Cardiac septum (tissue), 1 donor: ENCODE measurements at places on chromosomes 1 and 21.

GRCh38 chr1:7769673-7770412 is 1.3 kb upstream of the VAMP3 start:
- no peak for DNase-seq

GRCh38 chr1:16080422-16081150 is 7.1 kb upstream of the FAM131C start:
- no peak for DNase-seq

GRCh38 chr1:30615816-30616590 is 107.4 kb downstream of the MATN1 start:
- peak; percentile 39 for DNase-seq

- no peak for DNase-seq
Observed at GRCh38 chr21:23887725-23888306, 1719.5 kb downstream of the MRPL39 start.

DNA sequence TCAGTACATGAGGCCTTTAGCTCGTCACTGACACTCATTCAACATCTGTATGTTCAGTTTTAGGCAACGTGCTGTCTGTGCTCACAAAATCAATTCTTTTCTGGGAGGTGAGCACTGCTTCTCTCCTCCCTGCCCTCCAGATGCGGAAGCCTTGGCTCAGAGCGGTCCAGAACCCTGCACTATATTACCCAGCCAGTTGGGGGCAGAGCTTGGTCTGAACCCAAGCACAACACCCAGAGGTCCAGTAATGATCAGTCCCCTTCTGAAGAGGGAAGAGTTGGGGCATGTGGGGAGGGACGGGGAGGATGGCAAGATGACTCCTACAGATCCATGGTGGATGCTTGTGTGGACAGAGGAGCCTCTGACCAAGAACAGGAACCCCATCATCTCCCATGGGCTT is 5.6 kb upstream of the DSCAM start:
- DNase-seq, result no peak

GRCh38 chr1:159473335-159473734 is 33.8 kb downstream of the OR10J1 start:
- DNase-seq, result no peak

DNA sequence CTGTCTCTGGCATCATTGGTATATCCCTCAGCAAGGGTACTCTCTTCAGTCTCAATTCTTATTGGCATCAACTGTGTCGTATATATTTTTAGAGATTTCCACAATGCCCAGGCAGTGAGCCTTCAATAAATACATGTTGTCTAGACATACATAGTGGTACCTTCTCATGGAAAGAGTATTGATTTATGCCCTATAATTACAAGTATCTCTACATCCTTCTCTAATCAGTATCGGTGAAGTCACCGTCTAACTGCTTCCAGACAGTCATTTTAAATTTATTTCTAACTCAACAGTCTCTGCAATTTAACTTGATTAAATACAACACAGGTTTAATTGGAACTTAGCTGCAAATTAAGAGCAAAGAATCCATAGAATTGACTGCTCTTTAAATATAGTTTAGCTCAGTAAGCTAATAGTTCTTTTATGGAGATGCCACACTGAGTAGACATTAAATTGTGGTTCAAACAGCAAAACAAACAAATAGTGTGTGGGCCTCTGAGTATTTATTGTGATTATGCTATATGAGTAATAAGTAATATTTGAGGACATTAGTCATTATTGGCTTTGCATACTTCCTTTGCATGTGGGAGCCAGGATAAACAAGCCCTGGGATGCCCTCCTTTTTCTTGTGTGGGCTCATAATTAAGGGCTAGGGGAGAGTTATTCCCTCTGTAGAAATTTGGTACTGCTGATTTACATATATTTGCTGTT is 126.9 kb upstream of the DUSP10 start:
- no peak for DNase-seq

GRCh38 chr1:233294913-233295236 is 650 bp downstream of the PCNX2 start:
- DNase-seq, result no peak

- no peak for DNase-seq
Observed at GRCh38 chr1:30887485-30888315, 20.9 kb downstream of the SDC3 start.

GRCh38 chr1:210598135-210598652 is 269.5 kb downstream of the HHAT start:
- no peak for DNase-seq

GRCh38 chr1:237104096-237104495 is 62.1 kb downstream of the RYR2 start:
- DNase-seq, result no peak

DNA sequence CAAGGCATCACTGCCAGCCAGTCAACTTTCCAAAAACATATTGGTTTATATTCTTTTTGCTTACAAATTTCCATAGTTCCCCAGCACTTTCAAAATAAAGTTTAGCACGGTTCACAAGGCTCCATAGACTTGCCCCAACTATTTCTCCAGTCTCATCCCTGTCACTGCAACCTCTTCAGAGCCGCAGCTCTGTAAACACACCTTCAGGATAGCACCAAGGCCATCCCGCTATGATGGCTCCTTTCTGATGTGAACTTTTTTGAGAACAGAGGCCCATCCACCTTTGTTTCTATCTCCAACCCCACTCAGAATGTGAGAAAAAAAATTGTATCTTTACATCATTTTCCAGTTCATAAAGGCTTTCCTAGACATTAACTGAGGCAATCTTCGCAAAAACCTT is 26.3 kb downstream of the PGM1 start:
- DNase-seq, result no peak

GRCh38 chr1:65759516-65759915 is 33.2 kb upstream of the PDE4B start:
- DNase-seq, result no peak

DNA sequence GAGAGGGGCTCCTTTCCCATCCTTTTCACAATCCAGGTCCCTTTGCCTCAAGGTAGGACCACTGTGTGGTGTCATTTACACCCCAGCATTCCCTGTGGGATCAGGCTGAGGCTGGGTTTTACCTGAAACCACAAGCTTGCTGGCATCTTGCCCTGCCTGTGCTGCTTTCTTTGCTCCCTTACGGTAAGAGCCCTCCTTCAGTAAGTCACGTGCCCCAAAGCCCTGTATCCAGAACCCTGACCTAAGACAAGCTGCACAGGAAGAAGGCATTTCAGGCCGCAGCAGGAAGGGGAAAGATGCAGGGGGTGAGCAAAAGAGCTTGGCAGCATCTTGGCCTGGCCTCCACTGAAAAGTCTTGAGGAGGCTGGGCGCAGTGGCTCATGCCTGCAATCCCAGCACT is 58.4 kb downstream of the KLHDC7A start:
- peak; percentile 44 for DNase-seq

DNA sequence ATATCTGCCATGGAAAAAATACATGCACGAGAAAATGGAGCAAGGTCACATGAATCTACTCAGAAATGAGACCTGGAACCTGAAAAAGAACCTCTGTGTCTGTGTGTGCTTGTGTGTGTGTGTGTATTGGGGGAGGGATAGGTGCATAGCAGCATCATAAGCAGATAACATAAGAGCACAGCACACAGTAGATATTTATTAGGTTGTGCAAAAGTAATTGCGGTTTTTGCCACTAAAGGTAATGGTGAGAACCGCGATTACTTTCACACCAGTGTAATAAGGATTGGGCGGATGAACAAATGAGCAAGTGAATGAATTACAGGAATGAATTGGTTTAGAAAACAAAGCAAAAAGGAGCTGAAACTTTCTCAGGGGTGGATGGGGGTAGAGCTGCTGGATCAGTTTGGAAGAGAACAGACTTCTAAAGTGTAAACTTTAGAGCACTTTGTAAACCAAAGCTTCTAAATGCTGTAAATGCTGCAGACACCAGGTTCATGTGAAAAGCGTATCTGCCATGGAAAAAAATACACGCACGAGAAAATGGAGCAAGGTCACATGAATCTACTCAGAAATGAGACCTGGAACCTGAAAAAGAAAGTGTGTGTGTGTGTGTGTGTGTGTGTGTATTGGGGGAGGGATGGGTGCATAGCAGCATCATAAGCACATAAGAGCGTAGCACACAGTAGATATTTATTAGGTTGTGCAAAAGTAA is 156.9 kb downstream of the TOMM20 start:
- DNase-seq, result no peak

DNA sequence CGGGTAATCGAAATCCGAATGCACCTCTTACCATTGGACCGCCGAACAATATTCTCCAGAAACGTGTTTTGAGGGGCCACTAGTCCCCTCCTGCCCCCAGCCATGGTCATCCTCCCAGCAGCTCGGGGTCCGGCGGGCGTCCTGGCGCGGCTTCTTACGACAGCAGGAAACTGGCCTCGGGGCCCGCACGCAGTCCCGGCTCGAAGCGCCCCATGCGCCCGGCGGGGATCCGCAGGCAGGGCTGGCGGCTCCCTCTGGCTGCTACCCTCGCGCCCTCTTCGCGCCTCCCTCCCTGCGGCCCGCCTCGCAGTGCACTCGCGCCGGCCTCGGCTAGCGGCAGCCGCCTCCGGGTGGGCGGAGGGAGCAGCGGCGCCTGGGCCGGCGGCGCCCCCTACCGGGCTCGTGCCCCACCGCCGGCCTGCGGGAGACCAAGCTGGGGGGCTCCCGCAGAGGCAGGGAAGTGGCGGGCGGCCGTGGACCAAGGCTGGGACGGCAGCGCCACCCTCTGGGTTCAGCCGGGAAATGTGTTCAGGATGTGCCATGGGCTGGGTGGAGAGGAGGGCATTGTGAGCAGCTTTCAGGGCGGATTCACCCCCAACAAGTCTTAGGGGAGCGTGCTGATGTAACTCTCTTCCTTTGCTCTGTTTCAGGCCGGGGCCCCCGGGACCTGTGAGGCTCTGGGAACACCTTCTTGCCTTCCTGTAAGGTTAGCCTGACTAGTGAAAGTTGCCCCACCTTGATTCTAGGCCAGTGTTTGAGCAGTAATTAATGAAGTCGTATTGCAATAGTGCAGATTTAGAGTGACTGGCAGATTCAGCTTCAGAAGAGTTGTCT is at the start of gene KCNH1:
TSS of gene KCNH1 (minus strand) at position 313 of the 834 bp plus-strand sequence. CDS start at position 110, 203 bp downstream.
- DNase-seq, result no peak

DNA sequence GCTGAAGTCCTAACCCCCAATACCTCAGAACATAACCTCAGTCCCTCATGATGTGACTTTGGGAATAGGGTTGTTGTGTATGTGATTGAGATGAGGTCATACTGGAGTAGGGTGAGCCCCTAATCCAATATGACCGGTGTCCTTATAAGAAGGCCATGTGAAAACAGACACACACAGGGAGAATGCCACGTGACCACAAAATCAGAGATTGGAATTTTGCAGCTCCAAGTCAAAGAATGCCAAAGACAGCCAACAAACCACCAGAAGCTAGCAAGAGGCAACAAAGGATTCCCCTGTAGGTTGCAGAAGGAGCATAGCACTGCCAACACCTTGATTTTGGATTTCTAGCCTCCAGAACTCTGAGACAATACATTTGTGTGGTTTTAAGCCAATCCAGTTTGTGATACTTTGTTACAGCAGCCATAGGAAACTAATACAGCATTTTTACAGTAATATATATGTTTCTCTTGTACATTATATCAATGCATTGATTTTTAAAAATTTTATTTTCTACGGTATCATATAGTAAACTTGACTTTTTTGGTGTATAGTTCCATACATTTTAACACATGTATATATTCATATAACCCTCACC is 5.4 kb downstream of the ZSWIM5 start:
- no peak for DNase-seq

DNA sequence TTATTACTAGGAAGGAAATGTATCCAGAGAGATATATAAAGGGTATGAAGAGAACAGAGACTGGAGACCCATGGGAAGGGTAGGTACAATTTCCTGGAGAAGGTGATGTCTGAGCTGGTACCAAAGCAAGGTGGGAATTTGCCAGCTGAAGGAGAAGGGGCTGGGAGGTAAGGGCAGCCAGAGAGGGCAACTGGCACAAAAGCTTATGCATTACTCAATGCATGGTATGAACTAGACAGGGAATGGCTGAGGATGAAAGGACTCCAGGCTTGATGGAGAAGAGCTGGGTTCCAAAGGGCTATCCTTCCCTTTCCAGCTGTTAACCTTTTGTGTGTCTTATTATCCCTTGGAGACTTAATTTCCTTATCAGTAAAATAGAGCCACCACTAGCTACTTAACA is 113.6 kb upstream of the GADD45A start:
- DNase-seq, result no peak

- DNase-seq, result no peak
Observed at GRCh38 chr1:32181563-32181962, 2.1 kb downstream of the TXLNA start.

- DNase-seq, result no peak
Observed at GRCh38 chr1:53968125-53968513, 22.0 kb downstream of the LRRC42 start.

- DNase-seq, result no peak
Observed at GRCh38 chr1:46072975-46073374, 59.5 kb downstream of the PIK3R3 start.

DNA sequence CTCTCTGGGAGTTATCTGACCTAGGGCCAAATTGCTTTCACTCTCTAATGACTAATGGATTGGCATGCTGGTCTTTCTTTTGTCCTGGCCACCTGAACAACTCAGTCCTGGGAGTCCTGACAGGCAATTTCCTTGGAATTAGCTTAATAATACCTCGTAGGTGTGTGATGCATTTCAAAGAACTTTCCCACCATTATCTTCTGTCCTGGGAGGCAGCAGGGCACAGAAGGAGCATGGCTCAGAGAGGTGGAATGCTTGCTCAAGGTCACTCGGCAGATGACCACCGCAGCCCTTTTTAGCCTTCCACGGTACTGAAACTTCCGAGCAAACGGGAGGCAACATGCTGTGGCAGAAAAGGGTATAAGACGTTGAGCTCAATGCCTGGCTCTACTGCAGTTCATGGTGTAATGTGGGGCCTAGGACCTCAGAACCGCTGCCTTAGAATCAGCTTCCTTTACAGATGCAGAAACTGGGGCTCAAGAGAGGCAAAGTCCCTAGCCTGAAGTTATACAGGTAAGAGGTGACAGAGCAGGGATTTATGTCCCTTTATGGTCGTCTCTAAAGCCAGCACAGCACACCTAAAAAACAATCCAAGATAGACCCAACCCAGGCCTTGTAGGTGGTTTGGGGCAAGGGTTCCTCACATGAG is 3.2 kb downstream of the ID3 start:
- DNase-seq, result no peak

DNA sequence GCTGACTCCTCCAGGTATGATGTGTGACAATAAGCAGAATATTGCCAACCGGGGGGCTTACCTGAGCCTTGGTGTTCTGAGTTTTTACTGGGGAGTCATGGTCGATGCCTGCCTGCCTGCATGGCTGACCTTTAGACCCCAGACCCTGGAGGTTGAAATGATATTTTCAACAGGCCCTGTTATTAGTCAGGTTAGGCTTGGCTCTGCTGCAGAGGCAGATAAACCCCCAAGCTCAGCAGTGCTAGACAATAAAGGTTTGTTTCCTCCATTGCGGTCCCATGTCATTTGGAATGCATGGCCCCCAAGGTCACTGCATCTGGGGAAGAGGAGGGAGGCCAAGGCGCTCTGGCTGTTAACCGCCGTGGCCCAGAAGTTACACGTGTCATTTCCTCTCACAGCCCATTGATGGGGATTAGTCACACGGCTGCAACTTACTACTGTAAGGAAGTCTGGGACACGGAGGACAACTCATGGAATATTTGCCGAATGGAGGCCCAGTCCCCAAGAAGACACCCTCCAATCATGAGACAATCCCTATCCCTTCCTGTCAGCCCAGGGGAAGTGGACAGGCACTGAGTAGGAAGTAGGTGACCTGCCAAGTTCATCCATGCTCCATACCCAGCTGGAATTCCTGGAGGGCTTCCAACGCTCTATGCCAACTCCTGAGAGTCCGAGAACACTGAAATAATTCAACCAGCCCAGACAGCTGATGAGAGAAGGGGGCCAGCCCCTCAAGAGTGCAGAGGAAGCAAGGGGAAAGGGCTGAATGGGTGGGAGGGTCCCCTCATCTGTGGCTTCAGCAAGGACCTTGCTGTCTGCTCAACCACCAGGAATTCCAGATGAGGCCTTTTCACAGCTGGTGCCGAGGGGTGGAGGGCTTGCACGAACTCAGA is 97.3 kb downstream of the TAS1R2 start:
- no peak for DNase-seq
